Cerebellum (tissue), 4 donors: ENCODE measurements at places on chromosomes 16 and 17.

DNA sequence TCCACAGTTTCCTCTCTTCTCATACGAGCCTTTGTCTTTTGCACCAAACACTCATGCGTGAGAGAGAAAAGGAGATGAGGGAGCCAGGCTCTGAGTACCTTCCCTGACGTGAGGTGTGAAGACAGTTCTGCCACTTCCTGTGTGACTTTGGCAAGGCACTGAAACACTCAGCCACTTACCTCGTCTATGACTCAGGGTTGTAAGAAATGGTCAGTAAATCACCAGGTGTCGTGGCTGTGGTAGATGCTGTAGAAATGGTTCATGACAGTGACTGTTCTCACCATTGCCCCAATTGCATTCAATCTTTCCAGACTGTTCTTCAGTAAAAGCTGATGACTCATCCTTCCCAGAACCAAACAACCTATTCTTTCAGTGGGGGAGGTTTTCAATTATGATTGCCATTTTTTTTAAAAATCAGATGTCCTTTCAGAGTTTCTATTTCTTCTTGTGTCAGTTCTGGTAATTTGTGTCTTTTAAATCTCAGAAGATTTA lies 49.2 kb upstream of the CBFA2T3 start:
- no peak for DNase-seq

GRCh38 chr16:14307527-14308367 lies 236.6 kb downstream of the MRTFB start:
- DNase-seq: no peak

- no peak for DNase-seq
Measured at GRCh38 chr17:1227917-1228780, 42.1 kb upstream of the BHLHA9 start.

DNA sequence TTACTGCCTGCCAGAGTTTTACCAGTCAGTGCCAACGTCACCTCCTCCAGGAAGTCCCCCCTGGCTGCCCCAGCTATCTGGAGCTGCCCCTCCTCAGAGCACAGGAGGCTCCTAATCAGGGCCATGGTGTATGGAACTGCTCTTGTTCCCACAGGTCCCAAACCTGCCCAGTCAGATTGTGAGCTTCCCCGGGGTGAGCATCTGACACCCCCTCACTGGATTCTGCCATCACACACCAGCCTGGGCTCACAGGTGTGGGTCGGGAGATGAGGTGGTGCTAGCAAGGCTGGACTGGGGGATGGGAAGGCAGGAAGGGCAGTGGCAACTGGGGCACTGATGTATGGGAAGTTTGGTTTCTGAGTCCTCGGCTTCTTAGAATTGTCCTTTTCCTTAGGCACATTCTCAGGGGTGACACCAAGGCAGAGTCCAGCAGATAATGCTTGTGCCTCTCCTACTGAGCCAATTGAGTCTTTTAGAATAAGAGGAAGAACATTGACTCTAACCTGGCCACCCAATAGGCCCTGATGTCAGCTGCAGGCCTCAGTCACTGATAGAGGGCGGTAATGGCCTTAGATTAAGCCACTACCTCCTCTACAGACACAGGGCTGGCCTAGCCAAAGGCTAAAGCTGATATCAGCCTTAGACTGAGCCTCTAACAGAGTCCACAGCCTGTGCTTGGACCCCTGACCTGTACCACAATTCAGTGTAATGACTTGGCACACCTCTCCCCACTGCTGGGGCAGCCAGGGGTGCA lies 107.9 kb downstream of the WSCD1 start:
- DNase-seq: no peak

GRCh38 chr16:8760021-8760420 lies 37.4 kb downstream of the TMEM186 start:
- no peak for DNase-seq

GRCh38 chr17:59277031-59277430 lies 54.4 kb upstream of the YPEL2 start:
- no peak for DNase-seq

DNA sequence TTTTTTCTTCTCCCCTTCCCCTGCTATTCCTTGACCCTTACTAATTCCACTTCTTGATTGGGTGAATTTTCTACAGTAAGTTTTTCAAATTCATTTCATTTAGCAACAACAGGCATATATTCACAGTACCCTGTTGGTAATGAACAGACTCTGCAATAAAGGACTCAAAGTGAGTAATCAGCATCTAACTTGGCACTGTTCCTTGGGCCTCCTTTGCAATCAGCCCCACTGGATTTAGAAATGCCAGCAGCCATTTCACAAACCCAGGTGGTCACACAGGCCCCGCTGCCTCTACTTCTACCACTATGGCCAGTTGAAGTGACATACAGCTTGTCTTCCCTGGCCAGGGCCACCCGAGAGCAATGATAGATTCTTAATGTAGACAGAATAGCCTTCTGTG lies 113.8 kb downstream of the CYB561 start:
- DNase-seq: no peak

- no peak for DNase-seq
Measured at GRCh38 chr16:88010343-88010967, 59.2 kb downstream of the BANP start.

- DNase-seq: no peak
Measured at GRCh38 chr16:88659160-88659559, 3.7 kb downstream of the MVD start.

DNA sequence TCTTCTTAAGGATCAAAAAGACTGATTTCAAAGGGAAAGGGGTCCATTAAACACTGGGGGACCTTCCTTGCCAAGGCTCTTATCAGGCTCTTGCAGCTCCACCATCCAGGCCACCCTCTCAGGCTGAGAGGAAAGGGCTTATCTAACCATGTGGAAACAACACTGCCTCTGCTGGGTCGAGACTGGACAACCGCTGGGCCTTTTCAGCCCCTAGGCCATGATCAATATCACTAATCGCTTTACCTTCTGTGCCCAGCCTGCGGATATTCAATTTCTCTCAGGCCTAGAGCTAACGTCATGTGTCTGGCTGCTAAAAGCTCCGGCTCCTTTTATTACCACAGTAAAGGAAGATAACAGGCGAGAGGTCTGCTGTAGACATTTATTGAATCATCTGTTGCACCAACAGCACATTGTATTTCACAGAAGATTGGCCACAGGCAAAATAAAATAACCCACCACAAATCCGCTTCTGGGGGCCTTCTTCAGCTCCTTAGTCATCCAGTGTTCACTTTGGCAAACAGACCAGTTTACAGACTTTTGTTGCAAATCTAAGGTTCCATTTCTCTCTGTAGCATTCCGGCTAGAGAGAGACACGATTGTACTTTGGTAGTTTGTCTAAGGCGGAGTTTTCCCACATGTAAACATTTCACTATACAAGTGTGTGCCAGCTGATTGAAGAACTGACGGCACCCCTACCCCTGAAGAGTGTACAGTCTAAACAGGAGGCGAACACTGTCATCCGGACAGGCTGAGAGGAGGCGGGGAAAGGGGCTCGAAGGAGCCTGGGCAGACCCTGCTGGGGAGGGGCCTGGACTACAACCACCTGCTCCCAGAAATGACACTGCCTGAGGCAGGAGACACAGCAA lies 13.9 kb downstream of the CYB561 start:
- no peak for DNase-seq
